H1 (cell line): ENCODE measurements at places on chromosomes 3 and 15.

- no peak for DNase-seq
These were observed 52.4 kb upstream of the RGMA start for GRCh38 chr15:93141371-93141794.

DNA sequence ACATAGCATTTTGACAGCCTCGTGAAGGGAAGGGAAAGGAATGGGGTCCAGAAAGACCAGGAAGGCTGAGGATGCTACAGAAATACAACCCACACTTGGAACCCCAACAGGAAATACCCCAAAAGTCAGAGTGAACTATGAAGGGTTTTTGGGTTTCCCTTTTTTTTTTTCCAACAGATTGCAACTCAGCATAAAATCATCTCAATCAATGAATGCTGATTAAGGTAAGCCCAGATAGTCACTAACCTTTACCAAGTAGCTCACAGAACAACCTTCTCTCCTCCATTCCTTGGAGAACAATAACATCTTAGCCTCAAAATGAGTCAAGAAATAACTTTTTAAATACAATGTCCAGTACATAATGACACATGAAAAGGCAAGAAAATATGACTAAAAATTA lies 93.7 kb upstream of the OCA2 start:
- no peak for DNase-seq

GRCh38 chr3:27615555-27615954 lies 106.6 kb downstream of the EOMES start:
- no peak for DNase-seq

- DNase-seq: no peak
These were observed 731.1 kb downstream of the EDEM1 start for GRCh38 chr3:5918626-5919025.

GRCh38 chr3:16559653-16560365 lies 45.4 kb downstream of the DAZL start:
- no peak for DNase-seq

GRCh38 chr3:29415482-29416223 lies 134.8 kb downstream of the RBMS3 start:
- no peak for DNase-seq
